ENCODE measurements at places on chromosomes 4 and X.

- DNase-seq = peak; percentile 84
Measured at GRCh38 chr4:153927451-153927850, 138.6 kb upstream of the SFRP2 start.

GRCh38 chrX:39854772-39855747 lies 242.7 kb downstream of the BCOR start:
- DNase-seq = no peak

- DNase-seq = peak; percentile 83
Measured at GRCh38 chr4:113760795-113761619, 531 bp downstream of the CAMK2D start.

DNA sequence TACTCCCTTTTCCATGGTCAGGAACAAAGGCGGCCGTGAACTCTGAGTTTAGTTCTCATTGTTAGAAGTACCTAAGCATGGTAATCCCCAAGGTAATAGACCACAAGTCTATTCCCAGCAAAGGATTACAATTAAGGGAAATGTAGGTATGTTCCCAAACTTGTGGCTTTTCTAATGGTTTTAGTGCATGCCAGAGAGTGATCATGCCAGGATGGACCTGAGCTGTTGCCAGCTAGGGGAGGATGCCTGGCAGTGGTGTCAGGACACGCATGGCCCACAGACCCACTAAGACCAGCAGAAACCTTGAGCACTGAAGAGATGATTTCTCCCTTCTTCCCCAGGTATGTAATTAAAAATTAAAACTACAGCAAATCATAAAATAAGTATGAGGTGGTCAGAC lies 60.8 kb downstream of the COQ2 start:
- DNase-seq = peak; percentile 52

- DNase-seq = no peak
Measured at GRCh38 chr4:99711657-99712056, 54.0 kb upstream of the C4orf54 start.

GRCh38 chr4:1043651-1044468 lies 32.4 kb downstream of the FGFRL1 start:
- DNase-seq = peak; percentile 99

DNA sequence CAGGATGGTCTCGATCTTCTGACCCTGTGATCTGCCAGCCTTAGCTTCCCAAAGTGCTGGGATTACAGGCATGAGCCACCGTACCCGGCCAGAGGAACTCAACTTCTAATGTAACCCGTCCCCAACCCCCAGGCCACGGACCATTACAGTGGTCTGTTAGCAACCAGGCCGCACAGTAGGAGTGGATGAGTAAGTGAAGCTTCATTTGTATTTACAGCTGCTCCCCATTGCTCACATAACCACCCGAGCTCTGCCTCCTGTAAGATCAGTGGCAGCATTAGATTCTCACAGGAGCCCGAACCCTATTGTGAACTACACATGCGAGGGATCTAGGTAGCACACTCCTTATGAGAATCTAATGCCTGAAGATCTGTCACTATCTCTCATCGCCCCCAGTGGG lies 119.6 kb downstream of the SHROOM3 start:
- no peak for DNase-seq

DNA sequence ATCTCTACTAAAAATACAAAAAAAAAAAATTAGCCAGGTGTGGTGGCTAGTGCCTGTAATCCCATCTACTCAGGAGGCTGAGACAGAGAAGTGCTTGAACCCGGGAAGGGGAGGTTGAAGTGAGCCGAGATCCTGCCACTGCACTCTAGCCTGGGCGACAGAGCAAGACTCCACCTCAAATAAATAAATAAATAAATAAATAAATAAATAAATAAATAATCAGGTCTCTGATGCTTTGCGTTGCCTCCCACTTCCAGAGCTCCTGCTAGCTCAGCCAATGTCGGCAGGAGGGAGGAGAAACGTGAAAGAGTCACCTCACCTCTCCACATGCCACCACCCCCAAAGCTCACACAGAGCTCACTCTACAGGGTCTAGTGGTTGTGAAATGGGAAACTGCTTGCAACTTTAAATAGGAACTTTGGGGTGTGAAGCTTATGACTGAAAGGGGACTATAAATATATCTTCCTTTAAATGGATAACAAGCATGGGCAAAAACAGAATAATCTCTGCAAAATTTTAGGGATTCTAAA lies 7.9 kb downstream of the SMIM31 start:
- no peak for DNase-seq

GRCh38 chr4:15423285-15423711 lies 4.5 kb upstream of the C1QTNF7 start:
- DNase-seq = no peak

- DNase-seq = no peak
Measured at GRCh38 chr4:88965053-88965452, 91.9 kb downstream of the FAM13A start.

DNA sequence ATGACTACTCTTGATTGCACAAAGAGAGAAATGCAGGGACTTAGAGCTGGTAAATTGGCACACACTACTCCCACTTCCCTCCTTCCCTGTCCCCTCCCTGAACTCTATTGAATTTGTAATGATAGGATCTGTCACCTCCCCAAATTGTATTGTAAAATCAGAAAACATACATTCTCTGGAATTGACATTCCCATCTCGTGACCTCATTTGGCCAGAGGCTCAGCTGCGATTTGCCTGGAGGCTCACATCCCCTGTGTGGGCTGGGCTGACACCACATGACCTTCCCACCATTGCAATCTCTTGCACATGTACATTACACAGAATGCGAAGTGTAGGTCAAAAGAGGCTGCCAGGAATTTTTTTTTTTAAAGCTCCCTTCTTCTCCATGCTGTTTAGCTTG lies 172.1 kb downstream of the MID1IP1 start:
- no peak for DNase-seq

DNA sequence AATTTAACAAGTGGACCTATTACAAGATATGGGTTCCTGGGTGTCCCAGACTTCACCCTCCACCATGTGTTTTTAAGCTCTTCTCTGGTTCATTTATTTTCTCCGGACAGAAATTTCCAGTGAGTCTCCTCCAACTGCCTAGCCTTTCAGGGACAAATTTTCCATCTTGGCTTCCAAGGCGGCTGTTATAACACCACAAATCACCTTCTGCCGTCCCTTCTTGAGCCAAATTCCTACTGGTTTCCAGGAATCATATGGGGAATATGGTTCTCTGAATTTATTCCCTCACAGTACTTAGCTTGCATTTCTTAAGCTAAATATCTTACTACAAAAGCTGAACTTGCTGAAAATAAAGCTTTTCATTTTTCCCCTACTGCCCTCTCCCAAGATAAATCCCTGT lies 18.8 kb downstream of the NEXMIF start:
- DNase-seq = no peak

DNA sequence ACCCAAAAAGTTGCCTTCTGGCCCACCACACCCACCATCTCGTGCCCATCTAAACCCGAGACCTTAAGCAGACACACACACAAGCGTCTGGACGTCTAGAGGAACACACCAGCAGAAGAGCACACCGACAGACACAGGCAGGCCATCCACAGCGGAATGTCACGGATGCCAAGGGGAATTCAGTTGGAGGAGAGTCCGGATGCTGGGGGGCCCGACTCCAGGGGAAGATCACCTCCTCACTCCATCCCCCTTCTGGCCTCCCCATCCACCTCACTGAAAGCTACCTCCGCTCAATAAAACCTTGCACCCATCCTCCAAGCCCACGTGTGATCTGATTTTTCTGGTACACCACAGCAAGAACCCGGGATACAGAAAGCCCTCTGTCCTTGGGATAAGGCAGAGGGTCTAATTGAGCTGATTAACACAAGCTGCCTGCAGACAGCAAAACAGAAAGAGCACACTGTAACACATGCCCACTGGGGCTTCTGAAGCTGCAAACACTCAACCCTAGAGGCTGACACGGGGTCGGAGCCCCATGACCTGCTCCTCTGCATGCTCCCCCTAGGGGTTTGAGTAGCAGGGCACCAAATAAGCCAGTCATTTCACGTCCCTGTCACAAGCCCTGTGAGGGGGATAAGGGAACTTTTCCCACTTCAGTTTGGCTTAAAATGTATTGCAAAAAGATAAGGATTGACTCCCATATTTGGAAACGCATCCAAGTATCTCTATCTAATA lies 339.6 kb upstream of the PCDH10 start:
- no peak for DNase-seq

GRCh38 chr4:102335616-102336015 lies 9.7 kb downstream of the SLC39A8 start:
- DNase-seq = no peak

DNA sequence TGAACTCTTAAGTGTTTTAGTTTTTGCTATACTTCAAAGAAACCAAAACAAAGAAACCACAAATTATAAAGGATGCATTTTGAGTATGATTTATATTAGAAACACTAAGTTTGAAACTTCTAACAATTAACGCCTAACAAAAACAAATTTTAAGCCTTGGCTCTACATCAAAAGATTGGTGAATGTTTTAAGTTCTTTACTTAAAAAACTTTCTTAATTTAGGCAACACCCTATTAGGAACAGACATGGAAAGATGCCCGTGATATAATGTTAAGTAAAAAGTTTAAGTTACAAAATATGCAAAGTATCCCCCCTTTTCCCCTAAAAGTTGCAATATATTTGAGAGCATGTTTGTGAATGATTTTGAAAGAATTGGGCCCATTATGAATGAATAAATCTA lies 21.2 kb downstream of the PROM1 start:
- no peak for DNase-seq

DNA sequence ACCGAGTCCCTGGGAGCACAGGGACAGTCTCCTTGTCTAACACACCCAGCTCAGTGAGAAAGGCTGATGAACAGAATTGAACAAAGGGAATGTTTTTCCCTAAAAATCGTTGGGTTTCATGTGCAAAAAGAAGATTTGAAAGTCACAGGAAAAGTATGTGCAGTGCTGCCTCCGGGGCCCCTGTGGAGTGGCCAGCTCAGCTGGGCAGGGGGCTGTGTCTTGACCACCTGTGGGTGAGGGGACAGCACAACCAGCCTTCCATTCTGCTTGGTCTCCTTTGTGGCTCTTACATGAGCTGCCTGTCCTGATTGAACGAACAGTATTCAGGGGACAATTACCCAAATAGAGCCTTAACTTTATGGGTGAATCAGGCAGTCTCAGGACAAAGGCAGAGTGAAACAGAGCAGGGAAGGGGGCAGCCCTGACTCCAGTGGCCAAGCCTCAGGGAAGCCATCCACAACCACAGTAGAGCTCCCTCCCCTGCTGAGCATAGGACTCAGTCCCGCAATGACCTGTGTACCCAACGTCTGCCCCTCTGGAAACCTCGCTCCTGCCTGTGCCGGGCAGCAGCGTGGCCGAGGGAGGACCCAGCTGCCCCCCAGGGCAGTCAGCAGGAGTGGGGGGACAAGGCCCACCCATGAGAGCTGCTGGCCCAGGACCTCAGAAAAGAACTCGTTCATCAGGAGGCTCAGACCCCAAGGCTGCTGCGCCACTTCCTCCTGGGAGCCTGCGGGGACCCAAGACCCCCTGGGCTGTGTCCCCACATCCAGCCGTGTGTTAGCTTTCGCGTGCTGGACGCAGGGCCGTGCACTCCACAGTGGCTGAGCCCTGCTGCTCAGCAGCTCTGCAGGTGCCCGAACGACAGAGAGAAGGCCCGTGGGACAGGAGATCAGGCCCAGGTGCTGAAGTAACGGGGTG lies 59.6 kb upstream of the MXD4 start:
- no peak for DNase-seq

- DNase-seq = peak; percentile 63
Measured at GRCh38 chrX:149950681-149951080, 12.4 kb upstream of the EOLA2 start.

GRCh38 chrX:51461053-51462044 lies 35.0 kb downstream of the NUDT11 start:
- peak; percentile 32 for DNase-seq

DNA sequence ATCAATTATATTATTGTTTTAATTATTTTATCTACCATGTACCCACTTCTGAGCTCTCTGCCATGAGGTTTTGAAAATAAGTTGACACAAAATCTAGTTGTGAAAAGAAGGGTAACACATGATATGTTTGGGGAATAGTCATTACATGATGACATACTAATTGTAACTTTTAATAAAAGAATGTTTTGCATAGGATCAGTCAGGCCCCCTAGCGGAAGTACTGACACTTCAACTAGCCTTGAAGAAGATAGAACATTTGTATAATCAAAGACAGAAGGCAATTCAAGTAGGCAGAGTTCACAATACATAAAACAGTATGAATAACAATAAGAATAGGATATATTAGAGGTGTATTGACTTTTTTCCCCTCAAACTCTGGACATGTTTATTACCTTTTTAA lies 1191.0 kb upstream of the AGA start:
- no peak for DNase-seq

- DNase-seq = no peak
Measured at GRCh38 chr4:52843958-52844357, 18.2 kb upstream of the RASL11B start.

DNA sequence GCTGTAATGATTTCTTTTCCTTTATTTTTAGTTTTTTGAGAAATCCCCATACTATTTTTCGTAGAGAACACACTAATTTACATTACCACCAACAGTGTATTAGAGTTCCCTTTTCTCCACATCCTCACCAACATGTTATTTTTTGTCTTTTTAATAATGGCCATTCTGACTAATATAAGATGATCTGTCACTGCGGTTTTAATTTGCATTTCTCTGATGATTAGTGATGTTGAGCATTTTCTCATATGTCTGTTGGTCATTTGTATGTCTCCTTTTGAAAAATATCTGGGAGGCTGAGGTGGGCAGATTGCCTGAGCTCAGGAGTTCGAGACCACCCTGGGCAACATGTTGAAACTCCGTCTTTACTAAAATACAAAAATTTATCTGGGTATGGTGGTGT lies 30.2 kb downstream of the SPINK2 start:
- no peak for DNase-seq

GRCh38 chr4:166903408-166903807 lies 330.9 kb downstream of the SPOCK3 start:
- DNase-seq = no peak

GRCh38 chrX:70009970-70010369 lies 39.8 kb downstream of the AWAT2 start:
- DNase-seq = no peak

GRCh38 chr4:55906989-55907388 lies 41.8 kb upstream of the CEP135 start:
- DNase-seq = no peak

DNA sequence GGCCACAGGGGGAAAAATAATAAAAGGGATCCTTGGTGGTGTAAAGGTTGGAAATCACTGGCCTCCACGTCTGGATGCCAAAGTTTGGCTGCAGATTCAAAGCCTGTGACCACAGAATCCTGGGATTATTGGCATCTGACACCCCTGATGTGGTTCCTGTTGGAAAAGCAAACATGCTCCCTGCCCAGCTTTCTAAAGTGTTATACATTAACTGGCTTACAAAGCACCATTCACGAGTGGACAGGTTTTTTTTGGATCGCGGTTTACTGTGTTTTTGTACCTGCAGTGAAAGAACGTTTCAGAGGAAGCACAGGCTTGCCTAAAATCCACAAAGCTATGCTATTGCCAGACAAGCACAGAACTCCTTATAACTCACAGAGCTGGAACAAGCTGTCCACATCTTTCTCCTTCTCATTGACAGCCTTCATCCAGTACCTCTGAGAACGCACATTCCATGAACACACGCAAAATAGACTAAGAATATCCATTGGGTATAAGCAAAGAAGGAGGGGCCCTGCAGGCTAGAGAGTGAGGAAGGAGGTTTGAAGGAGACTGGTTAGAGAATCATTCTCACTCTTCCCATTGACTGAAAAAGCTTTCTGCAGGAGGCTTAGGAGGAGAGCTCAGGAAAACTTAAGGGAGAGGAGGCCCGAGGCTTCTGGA lies 14.5 kb upstream of the CAPN6 start:
- no peak for DNase-seq

GRCh38 chr4:141657550-141658250 lies 21.3 kb downstream of the IL15 start:
- DNase-seq = no peak

Measured in AG10803 (cell line).